HS-5 (cell line): ENCODE measurements at places on chromosomes 2 and 18.

DNA sequence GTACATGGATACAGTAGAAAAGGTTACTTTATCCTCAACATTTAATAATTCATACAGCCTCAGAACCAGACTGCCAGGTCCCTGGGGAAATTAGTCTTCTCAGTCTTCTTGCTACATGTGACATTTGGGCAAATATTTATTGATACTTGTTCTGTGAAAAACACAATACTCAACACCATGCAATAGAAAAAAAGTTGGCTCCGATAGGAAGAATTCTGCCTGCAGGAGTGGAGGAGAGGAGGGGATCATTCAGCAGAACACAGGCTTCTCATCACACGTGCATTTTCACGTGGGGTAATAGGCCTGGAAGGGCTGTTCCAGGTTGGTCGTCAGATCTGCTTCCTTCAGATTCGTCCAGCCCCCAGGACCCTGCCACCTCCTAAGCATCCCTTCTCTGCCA is 58.4 kb upstream of the ACKR3 start:
- no peak for DNase-seq

- DNase-seq, result no peak
Observed at GRCh38 chr2:2018713-2019410, 274.5 kb upstream of the PXDN start.

- DNase-seq, result no peak
Observed at GRCh38 chr2:121539750-121540469, 9.2 kb downstream of the RNU4ATAC start.

DNA sequence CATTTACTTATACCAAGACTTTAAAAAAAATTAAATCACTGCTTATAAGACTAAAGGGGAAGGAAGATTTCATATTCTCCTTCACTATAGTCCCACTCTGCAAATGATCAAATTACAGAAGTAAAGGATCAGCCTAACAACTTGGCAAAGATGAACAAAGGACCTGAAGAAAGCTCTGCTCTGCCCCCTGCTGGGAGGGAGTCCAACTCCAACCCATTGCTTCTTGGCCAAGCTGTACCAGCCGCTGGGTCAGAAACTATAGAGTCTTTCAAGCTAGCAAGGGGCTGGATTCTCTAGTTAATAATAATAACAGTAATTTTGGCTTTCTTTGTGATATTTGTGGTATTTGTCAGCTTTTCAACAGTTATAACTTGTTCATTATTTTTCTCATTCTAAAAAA is 927.0 kb upstream of the CRIM1 start:
- DNase-seq, result no peak

GRCh38 chr2:192140236-192140839 is 54.4 kb downstream of the TMEFF2 start:
- DNase-seq, result no peak

- no peak for DNase-seq
Observed at GRCh38 chr18:53018791-53019190, 678.8 kb downstream of the DCC start.

DNA sequence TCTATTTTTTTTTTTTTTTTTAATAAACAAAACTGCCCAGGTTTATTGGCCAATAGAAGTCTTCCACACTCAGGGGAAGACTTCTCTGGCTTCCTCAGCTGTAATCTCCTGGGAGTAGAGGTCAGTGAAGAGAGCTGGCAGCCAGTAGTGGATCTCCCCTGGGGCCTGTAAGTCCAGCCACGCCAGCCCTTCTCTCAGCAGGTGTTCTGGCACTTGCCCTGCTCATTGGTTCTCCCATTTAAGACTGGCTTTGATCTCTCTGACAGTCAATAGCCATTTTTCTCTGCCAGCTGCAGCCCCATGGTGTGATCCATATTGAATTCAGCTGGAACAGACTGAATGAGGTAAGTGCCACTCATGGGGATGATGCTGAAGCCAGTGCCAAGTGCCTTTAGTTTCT is 170.6 kb upstream of the SPHKAP start:
- no peak for DNase-seq

DNA sequence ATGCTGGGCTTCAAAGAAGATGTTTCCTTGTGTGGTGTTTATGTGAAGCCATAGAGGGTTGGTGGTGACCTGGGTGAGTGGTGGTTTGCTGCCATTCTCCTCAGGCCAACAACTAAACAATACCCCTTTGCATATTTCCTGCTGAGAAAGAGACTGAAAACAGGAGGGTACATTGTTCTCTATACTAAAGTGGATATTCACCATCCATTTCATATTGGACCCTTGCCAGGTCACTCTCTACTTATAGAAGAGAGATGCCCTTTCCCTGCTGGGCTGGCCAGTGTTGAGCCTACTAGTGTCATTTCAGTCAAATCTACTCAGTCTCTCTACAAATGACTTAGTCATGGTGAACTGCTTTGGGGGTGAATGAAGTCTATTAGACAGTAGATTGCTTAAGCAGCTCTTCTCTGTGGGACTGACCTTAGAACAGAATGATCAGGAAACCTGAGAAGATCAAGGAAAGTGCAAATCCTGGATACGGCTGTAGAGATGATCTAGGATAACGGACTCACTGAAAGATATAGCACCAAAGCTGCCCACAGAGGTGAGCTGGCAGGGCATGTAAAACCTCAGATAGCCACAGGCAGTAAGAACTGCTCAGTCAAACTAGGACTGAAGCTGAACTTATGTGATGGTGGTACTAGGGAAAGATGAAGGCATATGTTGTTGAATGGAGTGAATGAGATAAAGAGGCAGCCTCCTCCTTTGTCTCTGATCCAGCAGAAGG is 154.9 kb downstream of the MYO3B start:
- no peak for DNase-seq

DNA sequence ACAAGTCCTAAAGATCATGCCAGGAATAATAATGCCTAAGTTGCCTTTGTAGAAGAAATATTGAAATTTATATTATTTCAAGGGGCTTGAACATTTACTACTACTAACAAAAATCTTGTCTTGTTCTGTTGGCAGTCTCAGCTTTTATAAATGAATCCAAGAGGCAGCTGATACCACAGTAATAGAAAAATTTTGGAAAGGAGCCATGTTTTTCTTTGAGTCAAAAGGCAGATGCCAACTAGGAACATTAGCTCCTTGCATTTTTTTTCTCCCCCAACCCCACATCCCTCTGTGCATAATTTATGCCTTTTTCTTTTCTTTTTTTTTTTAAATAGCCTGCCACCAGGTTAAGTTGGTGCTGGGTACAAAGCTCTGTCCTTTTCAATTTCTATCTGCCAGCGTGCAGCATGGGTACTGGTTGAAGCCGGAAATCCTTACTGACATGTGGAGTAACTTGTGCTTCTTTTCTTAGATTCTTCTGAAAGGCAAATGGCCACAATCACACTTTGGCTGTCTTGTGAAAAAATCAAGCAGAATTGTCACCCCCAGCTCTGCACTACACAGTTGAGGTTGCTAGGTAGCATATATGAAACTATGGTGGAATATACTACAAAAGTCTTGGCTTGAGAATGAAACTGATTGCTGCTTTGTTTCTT is 98.8 kb downstream of the RHBDD1 start:
- no peak for DNase-seq

DNA sequence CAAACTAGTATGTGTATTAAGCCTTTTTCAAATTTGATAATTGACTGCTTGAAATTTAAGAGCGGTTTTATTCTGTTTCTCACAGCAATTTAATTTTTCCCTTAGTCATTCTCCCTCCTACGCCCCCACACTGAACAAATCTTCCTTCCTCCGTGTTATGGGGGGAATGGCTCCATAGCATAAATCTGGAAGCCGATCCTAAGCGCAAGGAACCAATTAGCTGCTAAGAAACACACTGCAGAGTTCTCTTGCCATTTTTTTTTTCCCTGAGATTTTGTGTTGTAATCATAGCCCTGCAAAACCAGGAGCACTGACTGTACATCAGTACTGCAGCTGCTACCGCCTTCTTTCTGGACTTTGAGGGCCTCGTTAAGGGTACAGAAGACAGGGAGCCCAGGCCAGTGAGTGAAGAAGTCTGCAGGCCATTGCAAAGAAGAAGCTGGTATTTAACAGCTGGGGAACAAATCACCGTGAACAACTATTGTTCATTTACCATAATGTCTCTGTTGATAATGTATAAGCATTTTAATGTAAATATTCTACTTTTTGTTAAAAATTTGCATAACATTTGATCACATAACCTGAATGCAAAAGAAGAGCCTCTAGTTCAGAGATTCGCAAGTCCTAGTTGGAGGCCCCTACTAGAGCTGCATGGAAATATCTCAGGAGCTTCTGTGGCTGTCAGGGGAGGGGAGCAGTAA is 264.0 kb downstream of the LRATD1 start:
- no peak for DNase-seq
